ENCODE measurements at places on chromosomes 6 and 20.

GRCh38 chr6:152267967-152268845 is 369.0 kb downstream of the SYNE1 start:
- peak; percentile 57 for DNase-seq

GRCh38 chr6:169263836-169264608 is 10.4 kb upstream of the THBS2 start:
- no peak for DNase-seq

GRCh38 chr20:35334311-35335101 is 42.3 kb upstream of the FAM83C start:
- no peak for DNase-seq

- DNase-seq = no peak
Observed at GRCh38 chr20:45189067-45189609, 14.4 kb downstream of the PI3 start.

- peak; percentile 87 for DNase-seq
Observed at GRCh38 chr20:62025832-62026563, 39.7 kb downstream of the TAF4 start.

DNA sequence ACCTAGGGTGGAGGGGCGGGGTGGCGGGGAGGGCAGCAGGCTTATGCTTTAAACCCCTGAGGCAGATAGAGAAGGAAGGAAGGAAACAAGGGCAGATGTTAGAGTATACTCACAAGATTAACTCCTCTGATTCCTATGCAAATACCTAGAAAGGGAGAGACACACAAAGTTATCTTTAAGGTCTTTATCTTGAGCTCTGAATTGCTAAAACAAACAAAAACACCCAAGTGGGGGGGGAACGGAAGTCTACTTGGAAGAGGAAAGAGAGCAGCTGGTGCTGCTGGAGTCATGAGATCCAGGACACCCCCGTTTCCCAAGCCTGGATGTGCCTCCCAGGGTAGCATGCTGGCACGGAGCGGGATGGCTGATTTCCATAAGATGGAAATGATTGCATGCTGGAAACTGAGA is 43.4 kb downstream of the PLAGL1 start:
- DNase-seq = peak; percentile 88

GRCh38 chr20:43799150-43799711 is 72.4 kb upstream of the GTSF1L start:
- no peak for DNase-seq

DNA sequence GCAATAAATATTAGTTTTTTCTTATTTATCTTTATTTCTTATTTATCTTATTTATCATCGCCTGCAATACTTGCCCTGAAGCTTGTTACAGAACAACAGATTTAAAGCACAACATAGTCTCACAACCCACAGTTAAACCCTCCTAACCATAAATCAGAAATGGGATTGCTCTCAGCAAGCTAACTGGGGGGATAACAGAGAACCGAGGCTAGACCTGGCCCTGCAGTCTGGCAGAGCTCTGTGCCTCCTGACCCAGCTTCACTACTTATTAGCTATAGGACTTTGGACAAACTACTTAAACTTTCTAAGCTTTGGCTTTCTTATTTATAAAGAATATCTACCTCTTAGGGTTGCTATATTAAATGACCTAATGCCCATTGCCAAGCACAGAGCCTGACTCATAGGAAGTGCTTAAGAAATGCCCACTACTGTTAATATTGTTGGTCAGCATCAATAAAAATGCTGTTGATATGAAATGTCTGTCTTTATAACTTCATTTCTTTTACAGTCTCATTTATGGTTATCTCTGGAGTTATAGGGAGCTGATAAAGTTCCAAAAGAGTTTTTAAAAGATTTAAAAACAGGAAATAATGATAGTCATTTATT is 87.9 kb upstream of the BEND6 start:
- peak; percentile 77 for DNase-seq

DNA sequence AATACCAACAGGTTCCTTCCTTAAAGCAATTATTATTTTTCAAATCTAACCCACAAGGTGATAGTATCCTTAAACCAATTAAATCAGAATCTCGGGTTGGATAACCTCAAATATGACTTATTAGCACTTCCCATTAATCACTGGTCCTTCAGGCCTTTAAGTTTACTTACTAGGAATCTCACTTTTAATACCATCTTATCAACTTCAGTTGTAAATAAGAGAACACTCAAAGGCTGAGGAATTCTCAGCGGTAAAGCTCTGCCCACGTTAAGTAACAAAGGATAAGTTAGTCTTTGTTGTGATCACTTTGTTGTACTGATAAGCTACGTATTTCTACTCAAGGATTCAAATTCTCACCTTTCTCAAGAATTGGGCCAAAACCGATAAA is 82.0 kb downstream of the OR2B2 start:
- DNase-seq = peak; percentile 31

GRCh38 chr6:163608204-163608644 is 193.7 kb downstream of the QKI start:
- no peak for DNase-seq

- DNase-seq = no peak
Observed at GRCh38 chr20:43658069-43658722, 8.7 kb upstream of the MYBL2 start.

DNA sequence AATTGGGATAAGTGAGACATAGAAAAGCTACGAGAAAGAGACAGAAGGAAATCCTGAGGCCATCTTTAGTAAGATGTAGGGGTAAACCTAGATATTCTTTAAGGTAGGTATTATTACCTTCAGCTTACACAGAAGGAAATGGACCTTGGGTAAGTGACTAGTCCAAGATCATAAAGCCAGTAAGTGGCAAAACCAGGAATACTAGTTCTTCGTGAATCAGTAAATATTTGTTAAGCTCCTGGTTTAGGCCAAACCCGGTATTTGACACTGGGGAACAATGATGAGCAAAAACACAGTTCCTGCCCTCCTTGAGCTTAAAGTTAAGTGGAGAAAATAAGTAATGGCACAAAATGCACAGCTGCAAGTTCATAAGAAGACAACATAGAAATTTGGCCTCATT is 5.3 kb downstream of the TRIM39 start:
- DNase-seq = no peak

GRCh38 chr20:50532221-50532620 is 22.0 kb downstream of the PTPN1 start:
- no peak for DNase-seq

- DNase-seq = peak; percentile 73
Observed at GRCh38 chr6:56528412-56528841, 114.3 kb downstream of the DST start.

DNA sequence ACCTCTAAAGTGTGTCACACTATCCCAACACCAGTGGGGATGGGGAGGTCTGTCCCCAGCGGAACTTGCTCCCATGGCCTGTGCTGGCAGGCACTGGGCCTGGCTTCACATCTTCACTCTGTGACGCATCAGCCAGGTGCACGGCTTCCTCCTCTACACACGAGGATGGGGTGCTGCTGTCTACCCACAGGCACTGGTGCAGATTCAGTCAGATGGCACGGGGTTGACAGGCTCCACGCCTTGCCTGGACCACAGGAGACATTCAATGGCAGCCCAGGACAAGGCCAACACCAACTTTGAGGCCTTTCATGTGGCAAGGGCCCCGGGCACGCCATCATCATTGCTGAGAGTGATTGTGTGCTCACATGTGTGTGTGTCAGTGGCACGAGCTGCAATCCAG is 92.4 kb downstream of the TMEM242 start:
- no peak for DNase-seq

DNA sequence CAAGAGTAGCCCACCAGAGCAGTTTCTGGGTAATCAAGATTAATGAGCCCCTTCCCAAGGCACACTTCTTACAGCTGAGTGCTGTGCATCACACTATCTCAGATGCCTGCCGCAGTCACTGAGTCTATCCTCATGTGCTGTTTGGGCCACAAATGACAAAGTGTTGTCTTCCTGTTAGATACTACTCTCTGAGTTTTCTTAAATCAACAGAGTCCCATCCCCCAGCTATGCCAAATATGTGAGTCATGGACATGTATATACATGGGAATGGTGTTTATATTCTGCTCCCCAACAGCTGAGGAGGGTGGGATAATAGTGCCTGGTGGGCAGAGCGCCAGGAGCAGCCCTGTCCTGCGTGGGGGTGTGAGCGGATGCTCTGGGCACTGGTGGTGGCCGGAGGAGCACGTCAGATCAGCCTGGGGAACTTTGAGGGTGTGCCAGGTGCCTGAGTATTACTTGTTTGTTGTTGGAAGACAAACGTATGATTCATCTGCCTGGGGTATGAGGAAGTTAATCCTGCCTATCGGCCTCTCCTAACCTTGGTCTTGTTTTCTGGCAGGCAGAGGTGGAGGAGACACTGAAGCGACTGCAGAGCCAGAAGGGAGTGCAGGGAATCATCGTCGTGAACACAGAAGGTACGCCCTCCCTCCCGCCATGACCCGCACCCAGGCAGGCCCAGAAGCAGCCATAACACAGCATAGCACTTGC is 9.6 kb downstream of the DYNLRB1 start:
- DNase-seq = peak; percentile 98

GRCh38 chr6:158409451-158409850 is 97.2 kb downstream of the TULP4 start:
- peak; percentile 89 for DNase-seq

- peak; percentile 37 for DNase-seq
Observed at GRCh38 chr6:83509441-83509840, 2.9 kb upstream of the PRSS35 start.

DNA sequence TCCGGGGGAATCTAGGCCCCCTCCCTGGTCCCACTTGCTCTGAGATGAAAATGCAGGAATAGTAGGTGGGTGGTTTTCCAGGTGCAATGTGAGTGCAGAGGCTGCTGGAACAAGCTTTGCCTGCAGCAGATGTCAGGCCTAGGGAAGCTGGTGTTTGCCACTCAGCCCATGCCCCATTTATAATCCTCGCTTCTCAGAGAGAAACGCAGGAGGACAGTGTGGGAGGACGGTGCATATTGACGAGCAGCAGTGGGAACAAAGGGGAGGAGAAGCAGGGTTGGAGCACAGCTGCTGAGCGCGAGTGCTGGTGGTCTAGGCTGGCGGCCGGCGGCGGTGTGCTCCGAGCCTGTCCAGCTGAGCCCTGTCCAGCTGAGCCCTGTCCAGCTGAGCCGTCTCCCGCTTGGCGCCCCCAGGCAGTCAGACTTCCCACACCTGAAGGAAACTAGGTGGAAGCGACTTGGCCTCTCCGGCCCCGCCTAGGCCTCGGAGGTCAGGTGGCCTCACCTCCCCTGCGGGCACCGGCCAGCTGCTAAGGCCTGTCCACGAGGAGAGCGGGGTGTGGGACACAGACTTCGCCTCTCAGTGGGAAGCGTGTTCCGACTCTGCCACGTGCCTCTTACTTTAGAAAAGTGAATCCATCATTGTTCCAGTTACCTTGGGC is 49.7 kb upstream of the FRMD1 start:
- DNase-seq = no peak

GRCh38 chr6:165082636-165083035 is 226.8 kb downstream of the C6orf118 start:
- DNase-seq = no peak

DNA sequence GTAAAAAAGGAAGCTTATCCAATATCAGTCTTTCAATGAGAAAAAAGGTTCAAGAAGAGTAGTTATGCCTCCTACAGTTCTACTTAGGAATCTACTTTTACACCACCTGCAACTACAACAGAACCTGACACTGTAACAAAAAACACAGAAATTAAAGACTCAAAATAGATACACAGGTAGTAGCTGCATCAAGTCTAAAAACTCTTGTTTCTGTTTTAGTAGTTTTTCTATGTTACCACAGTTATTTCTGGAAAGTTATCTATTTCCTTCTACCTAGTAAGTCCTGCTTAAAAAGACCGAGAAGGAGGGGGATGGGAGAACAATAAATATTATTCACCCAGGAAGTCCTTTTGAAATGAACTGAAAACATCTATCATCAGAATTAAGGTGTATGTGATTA is 52.5 kb downstream of the ATG5 start:
- DNase-seq = no peak

- no peak for DNase-seq
Observed at GRCh38 chr6:12298995-12299394, 8.8 kb downstream of the EDN1 start.

DNA sequence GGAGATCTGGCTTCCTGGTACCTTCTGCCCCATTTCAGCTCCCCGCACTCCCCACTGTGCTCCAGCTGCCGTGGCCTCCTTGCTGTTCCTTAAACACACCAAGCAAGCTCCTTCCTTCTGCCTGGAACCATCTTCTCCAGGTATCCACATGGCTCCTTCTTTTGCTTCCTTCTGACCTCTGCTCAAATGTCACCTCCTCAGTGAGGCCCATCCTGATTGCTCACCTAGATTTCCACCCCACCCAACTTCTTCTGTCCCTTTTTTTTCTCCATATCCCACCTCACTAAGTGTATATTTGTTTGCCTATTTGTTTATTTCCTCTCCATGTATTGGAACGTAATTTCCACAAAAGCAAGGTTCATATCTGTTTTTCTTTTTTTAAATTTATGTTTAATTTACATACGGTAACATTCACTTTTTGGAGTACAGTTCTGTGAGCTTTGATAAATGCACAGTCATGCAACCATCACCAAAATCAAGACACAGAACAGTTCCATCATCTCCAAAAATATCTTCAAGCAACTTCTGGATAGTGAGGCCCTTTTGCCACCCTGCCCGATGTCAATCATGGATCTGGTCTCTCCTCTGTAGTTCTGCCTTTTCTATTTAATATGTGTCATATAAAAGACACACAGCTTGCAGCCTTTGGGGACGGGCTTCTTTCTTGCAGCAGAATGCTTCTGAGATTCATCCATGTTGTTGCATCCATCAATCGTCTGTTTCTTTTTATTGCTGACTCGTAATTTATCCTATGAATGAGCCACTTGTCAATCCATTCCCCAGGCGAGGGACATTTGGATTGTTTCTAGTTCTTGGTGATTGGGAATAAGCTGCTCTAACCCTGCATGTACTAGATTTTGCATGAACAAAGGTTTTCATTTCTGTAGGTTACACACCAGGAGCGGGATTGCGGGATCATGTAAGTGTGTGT is 46.3 kb downstream of the SLC2A10 start:
- no peak for DNase-seq

GRCh38 chr6:74458536-74458935 is 747.3 kb downstream of the COL12A1 start:
- DNase-seq = peak; percentile 18

DNA sequence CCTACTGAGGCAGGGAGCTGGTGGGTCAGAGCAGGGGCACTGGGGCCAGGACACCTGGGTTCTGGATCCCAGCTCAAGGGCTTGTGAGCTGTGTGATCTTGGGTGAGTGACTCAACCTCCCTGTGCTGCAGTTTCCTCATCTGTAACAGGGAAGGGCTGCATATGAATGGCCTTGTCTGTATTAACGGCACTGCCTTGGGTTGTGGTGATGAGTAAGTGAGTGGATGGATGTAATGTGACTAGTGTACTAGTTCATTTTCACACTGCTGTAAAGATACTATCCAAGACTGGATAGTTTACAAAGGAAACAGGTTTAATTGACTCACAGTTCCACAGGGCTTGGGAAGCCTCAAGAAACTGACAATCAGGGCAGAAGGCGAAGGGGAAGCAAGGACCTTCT is 233.5 kb downstream of the TAF4 start:
- no peak for DNase-seq

GRCh38 chr6:132495604-132496079 is 17.3 kb downstream of the STX7 start:
- no peak for DNase-seq

GRCh38 chr6:137117581-137117980 is 55.9 kb downstream of the IL22RA2 start:
- DNase-seq = peak; percentile 9

GRCh38 chr6:137102851-137103492 is 58.2 kb upstream of the IL20RA start:
- DNase-seq = no peak

All from fibroblast of villous mesenchyme (primary cell).